ENCODE measurements at places on chromosomes 5 and 9.
A peak's percentile ranks its signal among the peaks of the same experiment; 100 is the strongest.

- DNase-seq = no peak
These were observed 131.0 kb upstream of the CCNG1 start for GRCh38 chr5:163306421-163306820.

DNA sequence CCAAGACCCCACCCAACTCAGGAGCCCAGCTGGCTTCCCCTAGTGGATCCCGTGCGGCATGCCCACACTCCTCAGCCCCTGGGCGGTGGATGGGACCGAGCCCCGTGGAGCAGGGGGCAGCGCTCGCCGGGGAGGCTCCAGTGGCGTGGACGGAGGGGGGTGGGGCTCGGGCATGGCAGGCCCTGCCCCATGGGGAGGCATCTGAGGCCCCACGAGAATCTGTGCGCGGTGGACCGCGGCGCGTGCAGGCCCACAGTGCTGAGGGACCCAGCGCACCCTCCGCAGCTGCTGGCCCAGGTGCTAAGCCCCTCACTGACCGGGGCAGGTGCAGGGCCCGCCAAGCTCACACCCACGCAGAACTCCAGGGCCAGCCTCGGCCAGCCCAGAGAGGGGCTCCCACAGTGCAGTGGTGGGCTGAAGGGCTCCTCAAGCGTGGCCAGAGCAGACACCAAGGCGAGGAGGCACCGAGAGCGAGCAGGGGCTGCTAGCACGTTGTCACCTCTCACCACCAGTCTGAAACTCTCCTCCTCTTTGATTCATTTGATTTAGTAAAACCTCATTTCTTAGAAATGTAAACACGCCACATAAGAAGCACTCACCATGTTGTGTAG, 25.6 kb downstream of the RNF130 start:
- no peak for DNase-seq

DNA sequence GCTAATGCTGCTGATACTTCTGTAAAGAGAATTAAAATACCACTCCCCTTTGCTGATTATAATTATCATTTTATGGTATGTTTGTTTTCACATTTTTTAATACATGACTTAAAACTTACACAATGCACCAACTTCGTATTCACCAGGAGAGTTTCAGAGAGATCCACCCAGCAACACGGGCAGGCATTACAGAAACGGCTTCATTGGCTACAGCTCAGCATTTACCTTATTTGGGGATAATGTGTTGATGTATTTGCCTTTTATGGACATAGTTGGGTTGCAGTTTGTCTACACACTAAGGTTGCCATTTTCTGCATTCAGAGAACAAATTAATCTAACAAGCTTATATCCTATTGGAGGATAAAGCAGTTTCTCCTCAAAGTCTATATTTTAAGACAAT, 423.6 kb downstream of the PRDM9 start:
- no peak for DNase-seq

GRCh38 chr5:162068412-162068811, 839 bp downstream of the GABRG2 start:
- DNase-seq = peak; percentile 4

GRCh38 chr9:131734781-131735180, 5.1 kb downstream of the RAPGEF1 start:
- no peak for DNase-seq

DNA sequence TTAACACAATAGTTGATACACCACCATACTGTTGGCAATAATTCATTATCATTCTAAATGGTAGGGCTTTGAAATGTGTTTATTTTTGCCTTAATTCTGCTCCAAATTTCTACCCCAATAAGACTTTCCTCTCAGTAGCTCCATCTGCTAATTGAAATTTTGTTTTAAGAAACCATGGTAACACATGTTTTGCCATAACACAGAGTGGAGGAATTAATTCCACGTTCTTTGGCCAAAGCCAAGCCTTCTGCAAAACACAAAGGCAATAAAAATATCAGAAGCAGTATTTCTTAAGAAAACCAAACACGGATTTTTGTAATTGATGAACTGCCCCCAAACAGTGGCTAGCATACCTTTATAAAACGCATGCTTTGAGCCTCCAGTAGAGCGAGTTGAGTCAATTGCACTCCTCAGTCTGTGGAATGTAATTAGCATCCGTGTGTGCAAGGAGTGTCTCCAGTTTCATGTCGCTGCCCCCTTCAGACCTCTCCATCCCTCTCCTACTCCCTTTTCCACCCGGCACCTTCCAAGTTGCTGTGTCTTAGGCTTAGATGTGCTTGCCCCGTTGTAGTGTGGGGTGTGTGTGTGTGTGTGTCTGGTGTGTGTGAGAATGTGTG, 58.2 kb upstream of the CKS2 start:
- DNase-seq = peak; percentile 39

GRCh38 chr9:79362100-79363081, 209.4 kb upstream of the TLE4 start:
- no peak for DNase-seq

GRCh38 chr5:177335701-177336065, 15.8 kb downstream of the LMAN2 start:
- no peak for DNase-seq

DNA sequence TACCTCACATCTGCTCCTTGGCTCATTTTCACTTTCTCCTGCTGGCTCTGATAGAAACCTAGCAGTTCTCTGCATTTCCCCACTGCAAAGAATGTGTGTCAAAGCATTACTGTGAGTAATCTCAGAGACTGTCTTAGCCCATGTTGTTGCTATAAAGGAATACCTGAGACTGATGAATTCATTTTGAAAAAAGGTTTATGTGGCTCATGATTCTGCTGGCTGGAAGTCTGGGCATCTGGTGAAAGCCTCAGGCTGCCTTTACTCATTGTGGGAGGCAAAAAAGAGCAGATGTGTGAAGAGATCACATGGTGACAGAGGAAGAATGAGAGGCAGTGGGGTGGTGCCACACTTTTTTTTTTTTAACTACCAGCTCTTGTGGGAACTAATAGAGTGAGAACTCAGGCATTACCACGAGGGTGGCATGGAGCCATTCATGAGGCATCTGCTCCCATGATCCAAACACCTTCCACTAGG, 191.6 kb upstream of the CTNND2 start:
- no peak for DNase-seq

DNA sequence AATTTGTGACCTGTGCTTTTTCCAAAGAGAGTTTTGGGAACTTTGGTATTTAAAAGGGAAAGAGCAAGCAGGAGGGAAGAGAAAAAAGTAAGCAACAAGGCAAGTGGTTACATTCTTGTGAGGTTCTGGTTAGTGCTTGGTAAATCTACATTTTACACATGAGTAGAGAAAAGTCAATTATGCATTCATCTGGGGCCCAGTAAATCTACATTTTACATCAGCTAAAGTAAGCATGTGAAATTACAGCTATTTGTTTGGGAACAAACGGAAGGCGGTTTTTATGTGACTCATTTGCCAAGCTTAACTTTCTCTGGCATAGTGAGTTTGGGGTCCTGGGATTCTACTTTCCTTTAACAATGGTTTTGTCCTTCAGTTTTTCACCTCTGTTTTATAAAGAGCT, 102.2 kb downstream of the SNX18 start:
- DNase-seq = no peak

DNA sequence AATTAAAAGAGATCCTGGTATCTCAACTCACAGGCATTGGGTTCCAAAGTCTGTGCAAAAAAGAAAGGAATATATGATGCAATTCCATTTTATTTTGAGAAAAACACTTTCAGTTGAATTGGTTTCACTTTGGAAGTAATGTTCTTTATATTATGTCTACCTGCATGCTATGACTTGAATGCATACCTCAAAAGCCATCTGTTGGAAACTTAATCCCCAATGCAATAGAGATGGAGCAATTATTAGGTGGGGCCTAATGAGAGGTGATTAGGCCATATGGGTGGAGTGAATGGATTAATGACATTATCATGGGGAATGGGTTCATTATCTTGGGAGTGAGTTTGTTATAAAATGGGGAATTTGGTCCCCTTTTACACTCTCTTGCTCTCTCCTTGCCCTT, 293.3 kb downstream of the CSNK1G3 start:
- DNase-seq = no peak
